CD4-positive, alpha-beta T cell treated with Interleukin-15 for 1 hour (primary cell): ENCODE measurements at places on chromosomes 16 and 17.

- no peak for DNase-seq
Observed at GRCh38 chr16:1182950-1183907, 30.3 kb downstream of the CACNA1H start.

GRCh38 chr16:68097088-68097487 lies 11.9 kb downstream of the NFATC3 start:
- DNase-seq = no peak

DNA sequence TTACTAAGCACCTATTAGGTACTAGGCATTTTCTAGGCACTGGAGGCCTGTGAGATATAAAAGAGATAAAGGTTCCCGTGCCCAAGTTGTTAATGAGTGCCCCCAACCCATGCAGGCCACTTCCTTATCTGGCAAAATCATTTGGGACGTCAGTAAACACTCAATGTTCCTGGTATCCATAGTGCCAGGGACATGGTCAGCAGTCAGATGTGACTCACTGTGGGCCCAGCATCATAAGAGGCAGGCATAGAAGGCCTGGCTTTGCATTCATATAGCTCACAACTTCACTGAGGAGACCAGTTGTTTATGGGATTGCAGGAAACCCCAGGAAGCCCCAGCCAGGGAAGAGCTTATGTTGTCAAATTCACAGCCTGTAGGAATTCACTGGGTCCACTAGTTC lies 81.1 kb downstream of the MRC2 start:
- DNase-seq = no peak

DNA sequence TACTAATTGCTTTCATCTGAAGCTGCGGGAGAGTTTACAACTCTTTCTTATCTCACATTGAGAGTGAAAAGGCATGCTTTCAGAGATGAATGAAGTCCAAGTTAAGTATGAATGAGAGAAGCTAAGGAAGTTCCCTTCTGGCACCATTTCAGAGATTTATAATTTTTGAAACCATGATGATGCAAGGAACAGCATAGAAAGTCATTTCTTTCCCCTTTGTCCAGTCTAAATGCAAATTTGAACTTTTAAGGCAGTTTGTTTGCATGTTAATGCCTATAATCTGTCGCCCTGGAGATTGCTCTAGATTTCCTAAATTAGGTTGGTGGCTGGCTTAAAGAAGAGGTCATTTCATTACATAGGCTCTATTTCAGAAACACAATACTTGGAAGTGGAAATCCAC lies 594.8 kb upstream of the GOT2 start:
- no peak for DNase-seq

- peak; percentile 78 for DNase-seq
Observed at GRCh38 chr17:44348234-44348987, 3.3 kb downstream of the GRN start.

- no peak for DNase-seq
Observed at GRCh38 chr16:49773534-49774475, 82.1 kb downstream of the ZNF423 start.

DNA sequence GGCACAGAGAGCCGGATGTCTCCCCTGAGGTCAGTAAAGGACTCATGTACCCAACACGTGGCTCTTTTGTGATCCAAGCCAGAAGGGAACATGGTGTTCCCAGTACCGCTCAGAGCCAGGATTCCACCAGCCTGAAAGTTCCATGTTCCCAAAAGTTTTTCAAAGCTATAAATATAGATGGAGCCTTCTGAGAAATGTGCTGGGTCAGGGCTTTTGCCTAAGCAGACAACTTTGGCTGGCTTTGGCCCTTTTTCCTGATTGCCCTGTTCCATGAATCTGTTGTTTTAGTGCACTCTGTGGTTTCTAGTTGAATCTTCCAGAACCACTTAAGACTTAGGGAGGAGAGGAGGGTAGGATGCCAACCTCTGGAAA lies 128.5 kb upstream of the HS3ST2 start:
- no peak for DNase-seq

- no peak for DNase-seq
Observed at GRCh38 chr16:11053916-11054460, 109.6 kb downstream of the CLEC16A start.

DNA sequence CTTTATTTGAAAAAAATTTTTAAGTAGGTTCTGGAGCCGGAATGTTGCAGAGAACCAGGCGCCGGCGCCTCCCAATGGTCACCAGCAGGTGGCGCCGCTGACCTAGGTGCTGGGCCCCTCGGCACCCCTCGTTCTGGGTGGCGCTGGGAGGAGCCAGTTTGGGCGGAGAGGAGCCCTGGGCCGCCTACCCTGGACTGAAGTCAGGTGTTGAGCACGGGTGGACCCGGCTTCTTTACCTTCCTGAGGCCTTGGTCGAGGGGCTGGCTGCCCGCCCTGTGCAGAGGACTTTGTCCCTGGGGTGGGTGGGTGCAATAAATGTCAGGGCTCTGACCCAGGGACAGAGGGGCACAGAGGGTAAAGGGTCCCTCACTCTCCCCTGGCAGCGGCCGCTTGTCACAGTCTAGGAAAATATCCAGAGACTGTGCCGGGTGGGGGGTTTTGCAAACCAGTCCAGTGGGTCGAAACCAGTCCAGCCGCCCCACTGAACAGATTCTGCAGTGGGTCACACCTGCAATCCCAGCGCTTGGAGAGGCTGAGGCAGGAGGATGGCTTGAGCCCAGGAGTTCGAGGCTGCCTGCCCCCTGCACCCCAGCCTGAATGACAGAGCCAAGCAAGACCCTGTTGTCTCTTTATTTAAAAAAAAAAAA lies 30.1 kb upstream of the TNFRSF13B start:
- peak; percentile 74 for DNase-seq

- DNase-seq = no peak
Observed at GRCh38 chr17:50527155-50527762, 5.3 kb upstream of the EPN3 start.

DNA sequence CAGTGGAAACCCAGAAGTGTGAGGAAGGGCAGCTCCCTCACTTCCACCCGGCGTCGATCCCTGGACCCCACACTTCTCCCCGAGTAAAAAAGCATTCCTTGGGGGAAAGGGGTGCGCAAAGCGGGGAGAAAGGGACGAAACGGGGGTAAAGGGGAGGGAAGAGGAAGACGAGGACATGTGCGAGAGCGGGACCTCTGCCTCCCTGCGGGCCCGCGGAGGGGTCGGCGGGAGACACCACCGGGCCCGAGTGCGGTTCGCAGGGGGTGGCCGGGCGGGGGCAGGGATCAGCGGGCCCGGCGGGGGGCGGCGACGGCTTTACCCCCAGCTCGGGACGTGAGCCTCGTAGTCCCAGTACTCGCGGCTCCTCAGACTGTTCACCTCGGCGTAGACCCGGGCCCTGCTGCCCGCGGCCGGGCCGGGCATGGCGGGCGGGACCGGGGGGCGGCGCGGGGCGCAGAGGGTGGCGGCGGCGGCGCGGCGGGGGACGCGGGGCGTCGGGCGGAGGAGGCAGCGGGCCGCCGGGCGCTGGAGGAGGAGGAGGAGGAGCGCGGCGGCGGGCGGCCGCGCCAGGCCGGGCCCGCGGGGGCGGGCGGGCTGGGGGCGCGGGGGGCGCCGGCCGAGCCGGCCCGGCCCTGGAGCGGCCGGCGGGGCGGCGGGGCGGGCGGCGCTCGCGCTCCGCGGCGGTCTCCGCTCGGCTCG lies 443 bp downstream of the CSNK2A2 start:
- no peak for DNase-seq

DNA sequence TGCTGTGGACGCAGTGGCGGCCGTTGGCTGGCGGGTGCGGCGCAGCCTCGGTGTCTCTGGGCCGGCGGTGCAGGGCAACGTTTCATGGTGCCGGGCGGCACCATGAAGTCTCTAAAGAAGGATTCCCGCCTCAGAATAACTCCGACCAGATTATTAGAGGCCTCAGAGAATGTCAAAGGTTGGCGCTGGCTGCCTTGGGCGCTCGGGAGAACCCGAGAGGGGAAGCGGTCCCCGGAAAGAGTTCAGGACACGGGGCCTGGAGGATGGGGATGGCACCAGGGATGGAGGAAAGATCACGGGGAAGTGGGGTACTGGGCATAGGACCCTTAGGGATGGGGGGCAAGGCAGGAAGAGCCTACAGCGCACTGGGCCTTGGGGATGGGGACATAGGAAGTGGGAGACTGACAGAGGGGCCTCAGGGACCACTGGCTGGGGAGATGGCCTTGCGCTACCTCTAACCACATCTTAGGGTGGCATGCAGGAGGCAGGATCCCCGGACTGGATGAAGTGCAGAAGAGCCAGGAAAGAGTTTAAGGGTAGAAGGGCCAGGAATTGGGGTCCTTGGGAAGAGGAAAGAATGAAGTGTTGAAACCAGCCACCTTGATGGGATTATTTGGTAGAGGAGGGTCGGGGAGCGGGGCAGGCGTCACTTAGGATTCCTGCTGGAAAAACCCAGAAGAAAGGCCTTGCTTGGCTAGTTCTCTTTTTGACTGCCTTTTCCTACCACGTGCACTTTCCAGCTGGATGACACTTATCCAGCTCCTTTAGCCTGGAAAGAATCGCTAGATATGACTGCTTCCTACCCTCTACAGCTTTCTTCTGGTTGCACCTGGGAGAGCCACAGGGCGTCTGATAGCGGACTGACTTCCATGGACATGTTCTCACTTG lies 578 bp downstream of the MYCBPAP start:
- no peak for DNase-seq

- DNase-seq = no peak
Observed at GRCh38 chr16:26078716-26079355, 387.1 kb downstream of the HS3ST4 start.

- no peak for DNase-seq
Observed at GRCh38 chr16:4208341-4208751, 33.5 kb downstream of the SRL start.

- DNase-seq = no peak
Observed at GRCh38 chr17:18139949-18140348, 31.4 kb downstream of the MYO15A start.

- peak; percentile 49 for DNase-seq
Observed at GRCh38 chr17:42518046-42518754, 17.8 kb upstream of the NAGLU start.

DNA sequence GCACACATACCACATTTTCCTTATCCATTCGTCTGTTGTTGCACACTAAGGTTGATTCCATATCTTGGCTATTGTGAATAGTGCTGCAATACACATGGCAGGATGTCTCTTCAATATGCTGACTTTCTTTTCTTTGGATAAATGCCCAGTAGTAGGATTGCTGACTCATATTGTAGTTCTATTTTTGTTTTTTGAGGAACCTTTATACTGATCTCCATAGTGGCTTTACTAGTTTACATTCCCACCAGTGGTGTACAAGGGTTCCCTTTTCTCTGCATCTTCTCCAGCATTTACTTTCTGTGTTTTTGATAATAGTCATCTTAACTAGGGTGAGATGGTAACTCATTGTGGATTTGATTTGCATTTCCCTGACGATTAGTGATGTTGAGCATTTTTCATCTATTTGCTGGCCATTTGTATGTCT lies 118.1 kb downstream of the STXBP4 start:
- DNase-seq = no peak

GRCh38 chr17:62860962-62861873 lies 53.1 kb upstream of the MARCHF10 start:
- no peak for DNase-seq

GRCh38 chr16:24908716-24909115 lies 63.0 kb downstream of the SLC5A11 start:
- DNase-seq = no peak

GRCh38 chr17:33989361-33990148 lies 265.5 kb upstream of the CCL2 start:
- no peak for DNase-seq

DNA sequence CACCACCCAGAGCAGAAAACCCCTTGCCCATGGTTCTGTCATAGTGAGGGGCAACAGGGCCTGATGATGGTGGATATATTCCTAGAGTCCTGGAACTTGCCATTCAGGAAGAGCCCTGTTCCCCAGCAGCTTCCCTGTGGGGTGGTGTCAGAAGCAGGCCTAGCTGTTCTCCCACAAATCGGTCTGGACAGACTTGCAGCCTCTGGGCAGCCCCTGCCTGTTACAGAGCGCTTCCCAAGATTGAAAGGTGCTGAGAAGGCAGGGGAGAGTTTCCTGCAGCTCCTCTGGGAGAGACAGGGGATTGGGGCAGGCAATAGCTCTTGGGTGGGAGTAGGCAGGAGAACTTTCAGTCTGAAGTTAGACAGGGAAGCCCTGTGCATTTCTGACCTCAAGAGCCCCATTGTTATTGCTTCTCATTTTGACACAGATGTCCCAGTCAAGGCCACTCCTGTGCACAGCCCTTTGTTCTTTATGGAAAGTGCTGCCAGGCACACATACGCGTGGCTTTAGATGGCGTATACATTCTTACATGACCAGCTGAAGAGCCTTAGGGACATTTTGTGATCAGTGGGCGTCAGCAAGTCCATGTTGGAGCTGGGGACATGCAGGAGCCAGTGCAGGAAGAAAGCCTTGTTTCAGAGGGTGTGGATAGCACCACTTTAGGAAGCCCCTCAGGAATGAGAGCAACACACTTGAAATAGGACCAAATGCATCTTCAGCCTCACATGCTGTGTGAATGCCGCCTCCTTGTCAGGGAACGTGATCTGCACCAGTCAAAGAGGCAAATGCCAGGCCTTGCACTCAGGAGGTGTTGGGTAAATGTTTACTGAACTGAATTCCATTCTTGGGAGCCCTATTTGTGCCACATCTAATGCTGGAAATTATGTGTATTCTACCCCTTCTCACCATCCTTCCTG lies 67.5 kb downstream of the GNAO1 start:
- DNase-seq = no peak

- no peak for DNase-seq
Observed at GRCh38 chr16:4159726-4160125, 43.5 kb upstream of the ADCY9 start.

DNA sequence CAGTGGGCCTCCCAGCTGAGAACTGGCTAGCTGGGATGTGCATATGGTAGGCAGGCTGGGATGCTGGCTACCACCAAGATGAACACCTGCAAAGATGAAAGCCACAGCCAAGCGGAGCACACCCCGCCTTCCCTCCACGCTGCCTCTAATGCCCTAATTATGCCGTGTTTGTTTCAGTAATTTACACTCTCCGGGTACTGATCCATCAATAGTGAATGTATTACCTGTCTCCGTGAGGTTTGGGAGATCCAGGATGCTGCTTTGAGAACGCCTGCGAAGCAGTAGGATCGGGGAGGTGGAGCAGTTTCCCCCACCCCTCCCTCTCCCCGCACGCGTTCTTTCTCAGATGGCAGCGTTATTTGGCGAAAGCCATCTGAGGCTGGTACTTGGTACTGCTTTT lies 28.9 kb upstream of the GSE1 start:
- no peak for DNase-seq

GRCh38 chr16:21713549-21714368 lies 50.0 kb downstream of the OTOA start:
- no peak for DNase-seq

- DNase-seq = no peak
Observed at GRCh38 chr17:3887804-3888203, 5.0 kb downstream of the CAMKK1 start.

DNA sequence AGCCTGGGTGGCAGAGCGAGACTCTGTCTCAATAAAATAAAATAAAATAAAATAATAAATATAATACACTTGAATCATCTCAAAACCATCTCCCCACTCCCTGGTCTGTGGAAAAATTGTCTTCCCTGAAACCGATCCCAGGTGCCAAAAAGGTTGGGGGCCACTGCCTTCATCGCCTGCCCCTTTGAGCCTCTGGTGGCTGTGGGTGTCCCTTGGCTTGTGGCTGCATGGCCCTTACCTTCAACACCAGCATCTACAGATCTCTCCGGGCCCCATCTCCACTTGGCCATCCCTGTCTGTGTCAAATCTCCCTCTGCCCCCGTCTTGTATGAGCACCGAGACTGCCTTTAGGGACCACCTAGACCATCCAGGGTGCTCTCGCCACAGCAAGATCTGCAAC lies 177.3 kb downstream of the SEC14L1 start:
- DNase-seq = no peak
